ENCODE measurements at places on chromosomes 5 and 9.

DNA sequence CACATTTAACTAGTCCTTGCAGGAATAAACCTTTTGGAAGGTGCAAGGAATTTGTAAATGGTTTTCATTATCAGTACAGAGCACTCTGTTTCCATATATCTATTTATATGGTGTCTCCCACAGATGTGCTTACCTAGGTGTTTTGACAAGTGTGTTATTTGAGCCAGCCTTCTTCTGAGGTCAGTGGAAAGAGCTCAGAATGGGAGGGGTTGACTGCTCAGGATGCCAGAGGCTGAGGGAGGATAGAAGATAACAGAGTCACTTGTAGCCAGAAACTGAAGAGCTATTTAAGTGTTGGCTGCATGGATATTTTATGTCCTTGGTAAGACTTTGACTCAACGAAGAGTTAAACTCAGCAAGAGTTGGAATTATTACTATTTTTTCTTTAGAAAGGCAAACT lies 5.0 kb downstream of the CMYA5 start:
- no peak for DNase-seq

DNA sequence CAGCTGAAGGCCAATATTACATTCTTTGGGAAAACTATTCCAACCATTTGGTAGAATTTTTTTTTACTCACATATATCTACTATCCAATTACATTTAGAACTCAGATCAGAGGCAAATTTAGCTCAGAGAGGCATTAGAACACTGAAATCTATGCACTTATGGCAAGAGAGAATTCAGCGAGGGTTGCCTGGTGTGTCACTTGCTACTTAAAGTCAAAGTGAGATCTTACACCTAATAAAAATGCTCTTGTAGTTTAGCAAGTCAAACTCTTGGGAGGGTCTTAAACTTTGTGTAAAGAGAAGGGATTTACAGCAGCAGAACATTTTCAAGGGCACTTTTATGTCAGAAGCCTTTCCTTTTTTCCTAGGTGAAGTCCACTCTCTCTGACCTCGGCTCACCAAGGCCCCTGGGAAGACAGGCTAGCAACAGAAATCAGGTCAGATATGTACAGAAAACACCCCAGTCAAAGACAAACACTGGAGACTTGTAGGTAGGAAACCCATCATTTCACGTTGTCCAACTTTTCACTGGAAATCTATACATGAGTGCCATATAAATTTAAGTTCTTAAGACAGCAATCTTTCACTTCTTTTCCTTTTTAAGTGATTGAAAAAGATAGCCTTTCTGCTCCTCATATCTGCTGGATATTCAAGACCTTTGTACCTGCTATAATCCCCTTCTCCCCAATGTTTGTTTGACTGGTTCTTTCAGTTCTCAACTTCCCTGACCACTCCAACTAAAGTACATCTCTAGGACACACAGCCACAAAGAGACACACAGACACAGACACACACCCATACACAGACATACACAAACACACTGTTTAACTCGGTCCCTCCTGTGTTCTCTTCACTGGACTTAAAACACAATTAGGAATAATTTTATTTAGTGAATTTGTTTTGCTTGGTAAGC lies 635.8 kb downstream of the PDE4D start:
- DNase-seq: no peak

- no peak for DNase-seq
Observed at GRCh38 chr5:4777435-4777834, 362.7 kb upstream of the ADAMTS16 start.

GRCh38 chr5:147344861-147345260 lies 110.0 kb downstream of the STK32A start:
- DNase-seq: no peak

Measured in urinary bladder (tissue), 4 donors.